Cardiac septum (tissue), 1 donor: ENCODE measurements at places on chromosomes 2 and 18. TPM values are rescaled to one million over a fixed set of nuclear protein-coding genes. Genes with fewer than 3 reads are reported as not detected.

PLCD4 gene
- total RNA-seq: 0.67 TPM

ZNF804A gene
- not detected for total RNA-seq

DNAJC5G gene
- 1.6 TPM for total RNA-seq

ALLC gene
- not detected for total RNA-seq

E2F6 gene
- total RNA-seq: 18.7 TPM
